ENCODE measurements at places on chromosomes 2 and 18.

DNA sequence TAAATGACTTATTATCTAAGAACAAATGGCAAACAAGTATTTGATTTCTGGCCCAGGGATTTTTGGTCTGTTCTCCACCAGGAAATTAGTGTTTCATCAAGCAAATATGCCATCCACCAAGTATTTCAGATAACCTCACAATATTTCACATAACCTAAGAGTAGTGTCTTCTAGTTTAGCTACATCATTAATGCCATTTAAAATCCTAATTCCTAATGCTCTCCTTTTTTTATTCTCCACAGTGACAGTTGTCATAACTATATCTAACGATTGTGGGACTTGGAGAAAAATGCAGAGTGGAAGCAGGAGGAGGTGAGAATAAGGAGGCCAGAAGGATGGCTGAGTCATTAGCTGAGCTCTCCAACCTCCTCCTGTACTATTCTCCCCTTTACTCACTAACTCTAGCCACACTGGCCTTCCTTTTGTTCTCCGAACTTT lies 58.5 kb upstream of the CTLA4 start:
- DNase-seq, result no peak

DNA sequence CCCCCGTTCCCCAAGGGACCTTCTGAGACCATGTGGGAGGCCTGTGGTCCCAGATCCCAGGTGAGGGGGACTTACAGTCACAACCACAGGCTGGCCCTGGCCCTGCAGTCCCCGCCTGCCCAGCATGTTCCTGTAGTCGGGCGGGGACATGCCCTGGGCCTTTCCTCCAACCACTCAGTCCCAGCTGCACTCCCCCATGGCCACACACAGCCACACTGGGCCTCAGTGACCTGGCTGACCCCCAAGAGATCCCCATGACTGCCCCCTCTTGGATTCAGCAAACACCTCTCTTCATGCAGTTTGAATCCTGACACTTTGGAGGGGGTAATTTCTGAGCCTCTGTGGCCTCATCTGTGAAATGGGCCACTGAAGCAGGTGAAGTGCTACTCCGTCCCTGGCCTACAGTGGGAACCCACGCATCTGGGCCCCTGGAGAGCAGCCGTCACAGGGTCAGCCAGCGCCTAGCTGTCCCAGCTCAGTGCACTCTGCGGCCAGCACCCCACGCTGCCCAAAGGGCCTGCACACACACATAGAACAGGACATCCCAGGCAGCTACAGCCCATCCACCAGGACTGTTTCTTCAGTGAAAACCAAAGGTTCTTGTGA lies 12.7 kb upstream of the ARHGEF4 start:
- DNase-seq, result no peak

DNA sequence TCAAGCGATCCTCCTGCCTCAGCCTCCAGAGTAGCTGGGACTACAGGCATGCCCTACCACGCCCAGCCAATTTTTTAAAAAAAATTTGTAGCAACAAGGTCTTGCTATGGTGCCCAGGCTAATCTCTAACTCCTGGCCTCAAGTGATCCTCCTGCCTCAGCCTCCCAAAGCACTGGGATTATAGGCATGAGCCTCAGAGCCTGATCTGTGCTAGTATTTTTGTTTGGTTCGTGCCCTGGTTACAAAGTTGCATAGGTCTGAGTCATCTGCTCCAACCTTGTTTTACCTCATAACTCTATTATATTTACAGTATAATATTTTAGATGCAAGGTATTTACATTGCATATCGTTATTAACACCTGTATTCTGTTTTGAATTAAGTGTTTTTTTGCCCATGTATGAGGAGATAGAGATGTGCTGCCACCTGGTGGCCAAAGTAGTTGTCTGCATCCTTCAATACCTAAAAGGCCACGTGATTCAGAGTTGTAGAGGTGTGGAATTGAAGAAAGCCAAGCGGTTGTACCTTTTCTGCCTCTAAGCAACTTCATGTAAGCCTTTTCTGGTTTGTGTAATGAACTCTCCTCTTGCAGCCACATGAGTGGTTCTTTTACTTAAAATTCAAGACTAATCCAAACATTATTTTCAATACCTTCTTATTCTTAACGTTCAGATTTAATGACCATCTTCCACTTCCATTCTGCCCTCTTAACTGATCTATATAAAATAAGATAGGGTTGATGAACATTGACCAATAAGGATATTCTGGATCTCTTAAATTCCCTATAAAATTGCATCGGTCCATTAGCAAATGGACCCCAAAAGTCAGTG lies 19.9 kb upstream of the CABYR start:
- peak; percentile 64 for DNase-seq

GRCh38 chr2:14354231-14354630 lies 278.3 kb upstream of the LRATD1 start:
- no peak for DNase-seq

GRCh38 chr2:180978903-180979748 lies 1.3 kb upstream of the UBE2E3 start:
- no peak for DNase-seq

DNA sequence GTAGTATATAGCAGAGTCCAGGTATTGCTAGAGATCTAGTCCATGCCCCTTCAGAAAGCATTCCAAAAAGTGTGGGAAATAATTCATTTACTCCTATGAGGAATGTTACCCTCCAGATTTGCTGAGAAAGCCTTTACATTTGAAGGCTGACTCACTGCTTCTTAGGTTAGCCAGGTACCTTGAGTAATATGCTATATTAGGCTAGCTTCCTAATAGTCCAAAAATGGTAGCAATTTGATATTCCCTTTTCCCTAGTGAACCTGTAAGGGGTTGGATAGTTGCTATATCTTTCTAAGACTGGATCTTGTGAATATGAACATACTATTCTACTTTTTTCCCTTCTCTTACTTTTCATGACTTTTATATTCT lies 63.6 kb downstream of the SPOPL start:
- DNase-seq, result no peak

GRCh38 chr18:38930881-38931753 lies 1365.5 kb upstream of the CELF4 start:
- DNase-seq, result no peak

- DNase-seq, result no peak
Observed at GRCh38 chr2:45287045-45287444, 277.8 kb upstream of the SIX2 start.

DNA sequence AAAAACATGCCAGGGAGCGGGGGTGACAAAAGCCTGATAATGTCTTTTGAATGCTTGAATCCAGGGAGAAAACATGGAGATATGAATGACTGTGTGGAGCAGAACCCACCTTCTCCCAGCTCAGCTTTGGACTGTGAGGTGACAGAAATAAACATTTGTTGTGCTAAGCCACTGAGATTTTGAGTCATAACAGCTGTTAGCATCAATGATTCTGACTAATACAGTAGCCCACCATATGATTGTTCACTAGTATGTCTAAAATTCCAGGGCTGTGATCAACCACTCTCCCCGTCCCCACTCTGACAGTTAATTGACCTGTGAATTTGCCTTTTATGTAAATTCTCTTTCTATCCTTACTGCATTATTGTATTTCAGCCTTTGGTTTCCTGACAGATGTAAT lies 69.1 kb downstream of the PDK1 start:
- DNase-seq, result no peak

GRCh38 chr2:170475878-170476277 lies 239.3 kb upstream of the SP5 start:
- no peak for DNase-seq

DNA sequence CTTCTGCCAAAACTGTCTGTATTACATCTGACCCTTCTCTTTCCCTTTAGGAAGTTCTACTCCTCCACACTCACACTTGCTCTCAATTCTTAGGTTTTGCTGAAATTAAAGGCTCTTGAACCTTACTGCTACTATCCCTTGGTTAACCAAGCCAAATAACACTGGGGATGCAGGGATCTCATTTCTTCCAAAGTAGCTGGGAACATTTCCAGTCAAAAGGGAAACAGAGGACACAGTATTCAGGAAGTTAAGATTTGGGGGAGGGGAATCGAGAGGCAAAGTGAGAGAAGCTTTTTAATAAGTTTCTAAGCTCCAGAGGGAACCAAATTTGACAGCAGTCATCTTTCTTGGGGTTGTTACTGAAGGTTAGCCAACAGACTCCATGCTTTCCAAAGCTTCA lies 6.2 kb downstream of the SEPTIN2 start:
- DNase-seq, result no peak

GRCh38 chr2:3199627-3200345 lies 177.8 kb downstream of the EIPR1 start:
- DNase-seq, result no peak

DNA sequence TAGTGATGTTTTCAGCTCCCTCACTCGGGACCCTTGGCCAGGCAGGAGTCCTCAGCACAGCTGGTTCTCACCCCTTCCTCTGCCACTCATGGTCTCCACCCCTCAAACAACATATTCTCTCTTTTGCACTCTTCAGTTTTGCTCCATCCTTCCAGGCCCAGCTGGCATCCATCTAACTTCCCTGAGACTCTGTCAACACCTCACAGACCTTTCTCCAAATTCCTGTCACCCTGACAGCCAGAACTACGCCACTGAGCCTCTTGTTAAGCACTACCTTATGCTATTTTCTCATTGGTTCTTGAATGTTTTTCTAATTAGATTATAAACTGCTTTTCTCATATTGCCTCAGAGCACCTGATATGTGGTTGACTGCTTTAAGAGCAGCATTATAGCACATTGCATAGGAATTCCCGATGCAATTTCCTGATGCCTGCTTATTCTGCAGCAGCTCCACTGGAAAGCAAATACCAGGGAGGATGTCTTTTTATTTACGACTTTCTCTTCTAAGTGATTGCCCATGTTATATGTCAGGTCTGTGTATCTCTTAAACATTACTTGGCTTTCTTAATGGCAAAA lies 12.4 kb upstream of the INO80C start:
- no peak for DNase-seq

GRCh38 chr2:9286554-9287399 lies 80.2 kb downstream of the ASAP2 start:
- DNase-seq, result no peak

GRCh38 chr2:109062145-109062858 lies 66.7 kb upstream of the SH3RF3 start:
- no peak for DNase-seq

DNA sequence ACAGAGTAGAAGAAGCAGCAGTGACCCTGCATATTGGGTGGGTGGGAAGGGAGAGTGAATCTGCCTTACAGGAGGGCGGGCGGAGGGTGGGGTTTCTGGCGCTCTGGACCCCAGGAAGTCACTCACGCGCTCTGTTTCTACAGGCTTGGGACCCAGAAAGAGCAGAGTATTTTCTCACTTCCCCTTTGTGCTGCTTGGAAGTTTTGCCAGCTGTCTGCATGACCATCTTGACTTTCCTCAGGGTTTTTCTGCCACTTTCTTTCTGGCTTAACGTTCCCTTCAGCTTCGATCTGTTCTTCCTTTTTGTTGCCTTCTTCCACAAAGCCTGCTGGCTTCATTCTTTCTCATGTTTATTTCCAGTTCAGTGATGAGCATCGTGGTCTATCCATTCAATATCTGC lies 383.1 kb downstream of the GALR1 start:
- no peak for DNase-seq

DNA sequence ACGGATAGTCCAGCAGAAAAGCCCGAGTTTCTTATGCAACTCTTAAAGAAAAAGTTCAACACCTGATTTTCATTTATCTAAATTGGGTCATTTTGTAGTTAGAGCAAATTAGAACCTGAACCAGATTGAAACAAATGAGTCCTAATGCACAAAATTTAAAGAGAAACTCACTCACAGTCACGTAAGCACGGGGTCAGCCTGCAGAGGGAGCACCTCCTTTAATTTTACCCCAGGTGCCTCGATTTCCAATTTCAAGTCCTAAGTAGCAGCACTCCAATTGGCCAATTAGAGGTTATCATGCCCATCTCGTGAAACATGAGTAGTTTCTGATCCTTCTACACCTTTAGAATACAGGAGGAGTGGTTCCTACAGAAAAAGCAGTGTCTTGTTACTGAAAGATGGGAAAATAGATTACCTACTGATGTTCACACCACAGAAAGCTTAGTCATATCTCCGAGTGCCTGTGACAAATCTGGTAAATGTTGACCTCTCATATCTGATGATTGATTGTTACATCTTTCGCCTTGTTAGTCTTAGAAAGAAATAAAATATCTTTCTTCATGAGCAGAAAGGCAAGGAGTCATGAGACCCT lies 1929.8 kb upstream of the LRRTM1 start:
- DNase-seq, result no peak

- DNase-seq, result no peak
Observed at GRCh38 chr2:222452422-222452950, 28.1 kb downstream of the SGPP2 start.

- DNase-seq, result no peak
Observed at GRCh38 chr2:168643979-168644378, 158.5 kb upstream of the NOSTRIN start.

- DNase-seq, result no peak
Observed at GRCh38 chr2:203164311-203164935, 74.4 kb upstream of the CYP20A1 start.

- DNase-seq, result no peak
Observed at GRCh38 chr2:238698072-238698352, 149.9 kb upstream of the TWIST2 start.

- no peak for DNase-seq
Observed at GRCh38 chr2:212893216-212893615, 258.2 kb downstream of the IKZF2 start.

GRCh38 chr18:76959605-76960004 lies 137.2 kb downstream of the ZNF236 start:
- no peak for DNase-seq

DNA sequence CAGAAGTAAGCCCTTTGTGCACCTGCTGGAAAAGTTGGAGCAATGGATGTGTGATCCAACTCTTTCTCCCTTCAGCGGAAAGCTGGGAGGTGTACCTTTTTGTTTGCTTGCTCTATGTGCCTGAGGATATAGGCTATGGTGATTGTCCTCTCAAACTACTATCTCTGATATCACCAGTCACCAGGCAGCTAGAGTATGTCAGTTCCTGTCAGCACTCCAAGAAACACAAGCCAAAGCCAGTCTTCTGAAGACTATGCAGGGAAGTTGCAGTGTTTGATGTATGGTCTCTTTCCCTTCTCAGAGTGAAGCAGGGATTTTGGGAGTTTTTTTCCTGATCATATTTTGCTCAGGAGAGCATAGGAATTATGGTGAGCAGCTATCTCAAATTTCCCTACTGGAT lies 146.4 kb downstream of the PTH2R start:
- no peak for DNase-seq

- no peak for DNase-seq
Observed at GRCh38 chr2:217409949-217410680, 550.3 kb upstream of the TNP1 start.

Data from activated CD8-positive, alpha-beta memory T cell treated with anti-CD3 and anti-CD28 coated beads for 1 hour (primary cell).